ENCODE measurements at places on chromosomes 11 and 22.
A peak's percentile ranks its signal among the peaks of the same experiment; 100 is the strongest.

GRCh38 chr11:125401235-125401634, 94.8 kb downstream of the FEZ1 start:
- DNase-seq: no peak

GRCh38 chr22:36258701-36259614, 6.0 kb downstream of the APOL1 start:
- DNase-seq: peak; percentile 43

DNA sequence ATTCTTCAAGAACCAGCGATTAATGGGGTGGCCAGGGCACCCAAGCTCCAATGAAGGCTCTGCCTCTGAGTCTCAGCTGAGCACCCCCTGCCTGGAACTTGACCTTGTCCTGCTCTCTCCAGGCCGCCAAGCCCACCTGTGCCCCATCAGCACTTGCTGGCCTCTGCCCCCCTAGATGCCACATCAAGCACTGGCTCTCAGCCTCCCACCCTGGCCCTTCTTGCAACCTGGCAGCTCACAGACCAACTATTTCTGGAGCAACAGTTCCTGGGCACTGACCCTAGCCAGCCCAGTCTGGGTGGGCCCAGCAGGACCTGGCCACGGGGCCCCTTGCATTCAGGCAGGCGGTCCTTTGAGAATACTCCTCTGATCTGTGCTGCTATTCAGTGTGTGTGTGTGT, 98.8 kb upstream of the PITPNB start:
- peak; percentile 66 for DNase-seq

DNA sequence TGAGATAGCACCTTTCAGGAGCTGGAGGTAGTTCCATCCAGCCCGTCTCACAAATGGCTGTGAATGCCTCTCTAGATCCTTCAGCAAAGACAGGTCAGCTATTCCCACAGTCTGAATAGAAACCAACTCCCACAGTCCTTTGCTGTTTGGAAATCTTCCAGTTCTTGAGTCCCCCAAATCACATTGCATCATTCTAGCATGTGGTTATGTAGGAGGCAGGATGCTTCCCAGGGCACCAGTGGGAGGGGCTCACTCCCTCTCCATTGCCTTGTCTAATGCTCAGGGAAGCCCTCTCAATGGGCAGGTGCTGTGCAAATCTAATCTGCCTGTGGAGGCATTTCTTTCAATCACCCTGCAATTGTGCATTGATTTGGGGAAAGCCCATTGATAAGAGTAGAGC, 14.6 kb downstream of the NAV2 start:
- peak; percentile 16 for DNase-seq

- no peak for DNase-seq
Observed at GRCh38 chr22:47794851-47795250, 1032.4 kb downstream of the TBC1D22A start.

- no peak for DNase-seq
Observed at GRCh38 chr22:41638124-41638523, 17.0 kb downstream of the XRCC6 start.

DNA sequence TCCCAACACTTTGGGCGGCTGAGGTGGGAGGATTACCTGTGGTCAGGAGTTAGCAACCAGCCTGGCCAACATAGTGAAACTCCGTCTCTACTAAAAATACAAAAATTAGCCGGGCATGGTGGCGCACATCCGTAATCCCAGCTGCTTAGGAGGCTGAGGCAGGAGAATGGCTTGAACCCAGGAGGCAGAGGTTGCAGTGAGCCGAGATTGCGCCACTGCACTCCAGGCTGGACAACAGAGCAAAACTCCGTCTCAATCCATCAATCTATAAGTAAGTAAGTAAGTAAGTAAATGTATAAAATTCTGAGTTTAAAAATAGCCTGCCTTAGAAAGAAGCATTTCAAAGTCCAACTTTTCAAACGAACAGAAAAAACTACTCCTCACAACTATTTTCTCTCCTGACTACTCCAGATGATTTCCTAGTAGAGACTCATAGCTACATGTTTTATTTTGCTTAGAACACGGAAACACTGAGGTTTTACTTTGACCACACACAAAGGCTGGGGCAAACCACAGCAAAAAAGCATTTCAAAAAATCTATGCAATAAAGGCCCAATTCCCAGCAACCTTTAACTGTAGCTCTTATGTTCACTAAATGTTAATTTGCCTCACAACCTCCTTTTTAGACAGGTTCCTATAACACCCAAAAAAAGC, 16.3 kb downstream of the SPTY2D1 start:
- no peak for DNase-seq

DNA sequence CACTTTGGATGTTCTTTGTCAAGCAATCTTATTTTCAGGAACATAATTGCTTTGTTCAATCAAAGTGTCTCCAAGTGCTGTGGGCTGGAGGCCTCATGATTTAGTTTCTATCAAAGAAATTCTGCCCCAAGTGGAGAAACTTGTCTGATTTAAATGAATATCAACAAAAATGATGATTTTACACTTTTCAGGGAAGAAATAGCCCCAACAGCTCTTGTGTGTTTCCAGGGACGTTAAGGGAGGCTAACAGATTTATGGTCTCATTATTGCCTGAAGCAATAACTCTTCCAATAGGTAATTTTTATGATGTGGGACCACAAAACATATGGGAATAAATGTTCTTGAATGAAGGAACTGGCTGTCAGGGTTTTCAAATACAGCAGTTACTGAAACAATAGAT, 699.1 kb downstream of the FAM181B start:
- DNase-seq: peak; percentile 29

DNA sequence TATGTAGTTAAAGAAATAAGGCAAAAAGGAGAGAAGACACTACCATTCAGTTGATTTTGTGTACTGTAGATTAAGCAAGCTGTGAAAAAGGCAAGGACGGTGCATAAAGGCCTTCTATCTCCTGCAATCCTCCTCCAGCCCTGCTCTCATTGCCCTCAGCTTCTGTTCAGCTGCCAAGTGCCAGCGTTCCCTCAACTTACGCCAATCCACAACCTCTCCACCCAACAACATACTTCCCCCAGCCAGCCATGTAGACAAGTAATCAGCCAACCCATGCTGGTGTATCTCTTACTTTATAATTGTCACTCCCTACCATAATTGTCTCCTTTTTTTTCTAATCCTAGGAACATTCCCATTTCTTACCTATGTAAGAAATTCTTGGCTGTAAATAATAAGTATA, 30.1 kb upstream of the ANO5 start:
- DNase-seq: no peak

DNA sequence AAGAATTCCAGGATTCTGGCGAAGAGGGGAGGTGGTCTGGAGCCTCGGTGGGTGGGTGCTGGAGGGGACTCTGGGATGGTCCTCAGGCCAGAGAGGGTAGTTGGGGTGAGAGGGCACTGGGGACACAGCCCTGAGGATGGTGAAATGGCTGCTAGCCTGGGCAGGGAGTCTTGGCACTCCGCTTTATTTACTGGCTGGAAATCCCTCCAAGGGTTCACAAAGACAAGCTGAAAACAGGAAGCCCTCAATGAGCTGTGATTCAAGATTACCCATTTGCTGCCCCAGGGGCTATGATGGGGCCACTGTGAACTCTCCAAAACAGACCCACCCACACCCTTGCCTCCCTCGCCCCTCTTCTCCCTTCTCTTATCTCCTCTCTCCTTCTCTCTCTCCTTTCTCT, 71.9 kb downstream of the FBXO7 start:
- no peak for DNase-seq

DNA sequence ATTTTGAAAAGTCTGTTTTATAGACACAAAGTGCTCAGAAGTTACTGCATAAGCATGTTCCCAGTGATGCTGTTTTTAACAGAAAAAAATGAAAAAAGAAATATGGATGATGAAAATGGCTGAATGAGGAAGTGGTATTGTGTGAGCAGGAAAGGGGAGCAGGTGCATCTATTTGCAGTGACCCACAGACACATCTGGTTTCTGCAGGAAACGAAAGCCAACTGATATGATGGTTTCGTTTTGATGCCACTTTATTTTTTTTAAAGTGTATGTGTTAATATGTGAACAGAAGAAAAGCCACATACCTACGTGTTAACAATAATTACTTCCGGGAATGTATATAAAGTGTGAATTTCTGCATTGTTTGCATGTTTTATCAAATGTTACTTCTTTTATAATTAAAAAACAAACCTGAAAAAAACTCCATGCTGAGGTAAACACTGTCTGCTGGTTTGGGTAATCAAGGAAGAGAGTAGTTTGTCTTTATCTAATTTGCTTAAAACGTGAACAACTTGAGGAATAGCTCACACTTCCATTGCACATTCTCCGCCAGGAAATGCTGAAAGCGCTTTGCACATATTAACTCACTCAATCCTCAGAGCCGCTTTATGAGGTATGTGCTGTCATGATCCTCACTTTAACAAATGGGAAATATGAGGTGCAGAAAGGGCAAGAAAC, 1335.9 kb downstream of the TBC1D22A start:
- DNase-seq: no peak

DNA sequence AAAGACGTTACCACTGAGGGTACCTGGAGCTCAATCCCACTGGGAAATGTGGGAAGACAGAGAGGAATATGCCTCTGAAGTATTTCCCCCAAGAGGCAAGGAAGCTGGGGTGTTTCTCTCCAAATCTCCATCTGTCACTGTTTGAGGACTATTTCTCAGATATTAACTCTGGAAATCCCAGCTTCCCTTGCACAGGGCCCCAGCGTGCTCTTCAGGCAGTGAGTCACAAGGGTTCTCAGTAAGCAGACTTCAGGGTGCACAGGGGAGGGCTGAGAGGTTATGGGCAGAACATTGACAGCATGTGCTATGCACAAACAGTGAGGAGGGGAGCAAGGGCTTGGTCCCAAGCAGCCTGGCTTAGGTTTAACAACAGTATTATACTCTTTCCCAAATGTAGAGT, 60.9 kb upstream of the EED start:
- no peak for DNase-seq

GRCh38 chr22:35894937-35895708, 133.5 kb downstream of the RBFOX2 start:
- DNase-seq: peak; percentile 56

- no peak for DNase-seq
Observed at GRCh38 chr11:19812710-19813109, 100.1 kb downstream of the NAV2 start.

- peak; percentile 70 for DNase-seq
Observed at GRCh38 chr11:31022080-31022479, 347.5 kb downstream of the DCDC1 start.

GRCh38 chr22:44620129-44620840, 81.7 kb upstream of the PRR5 start:
- DNase-seq: peak; percentile 88

- DNase-seq: peak; percentile 10
Observed at GRCh38 chr11:120316880-120317688, 8.0 kb upstream of the TLCD5 start.

DNA sequence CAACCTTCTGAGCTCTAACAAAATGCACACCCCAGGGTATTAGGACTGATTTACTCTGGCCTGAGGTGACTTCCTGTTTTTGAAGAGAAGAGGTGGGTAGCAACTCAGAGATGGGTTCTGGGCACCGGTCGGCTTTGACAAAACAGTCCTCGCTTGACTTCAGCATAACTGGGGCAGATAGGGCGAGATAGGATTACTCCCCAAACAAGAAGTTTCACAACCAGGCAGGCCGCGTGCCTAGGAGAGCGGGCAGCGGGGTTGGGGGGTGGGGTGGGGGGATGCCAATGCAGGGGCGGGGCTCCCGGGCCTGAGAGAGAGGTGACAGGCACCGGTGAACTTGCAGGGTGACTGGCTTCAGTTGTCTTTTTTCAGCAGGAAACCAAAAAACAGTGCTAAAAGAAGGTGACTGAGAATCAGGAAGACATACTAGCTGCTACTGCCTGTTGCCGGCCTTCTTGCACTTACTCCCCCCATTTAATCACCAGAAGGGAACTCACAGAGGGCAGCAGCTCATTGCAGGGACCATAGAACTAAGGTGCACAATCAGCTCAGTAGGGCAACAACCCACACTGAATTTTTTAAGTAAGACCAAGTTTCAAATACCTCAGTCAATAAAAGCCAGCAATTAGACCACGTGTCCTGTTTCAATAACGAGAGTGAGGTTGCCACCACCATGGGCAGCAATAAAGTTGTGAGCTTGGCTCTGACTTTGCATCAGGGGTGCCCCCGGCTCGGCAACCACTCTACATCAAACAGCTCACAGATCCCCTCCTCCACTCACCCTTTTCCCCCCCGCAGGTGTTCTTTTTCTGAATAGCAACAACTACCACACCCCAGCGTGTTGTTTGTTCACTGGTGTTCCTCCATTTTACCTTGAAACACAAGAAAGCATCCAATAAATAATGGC, 37.2 kb upstream of the ETS1 start:
- no peak for DNase-seq

- DNase-seq: no peak
Observed at GRCh38 chr11:125335106-125335505, 161.0 kb downstream of the FEZ1 start.

- DNase-seq: no peak
Observed at GRCh38 chr11:19117760-19118097, 761 bp downstream of the ZDHHC13 start.

GRCh38 chr22:29342577-29343312, 27.2 kb upstream of the RASL10A start:
- DNase-seq: no peak

DNA sequence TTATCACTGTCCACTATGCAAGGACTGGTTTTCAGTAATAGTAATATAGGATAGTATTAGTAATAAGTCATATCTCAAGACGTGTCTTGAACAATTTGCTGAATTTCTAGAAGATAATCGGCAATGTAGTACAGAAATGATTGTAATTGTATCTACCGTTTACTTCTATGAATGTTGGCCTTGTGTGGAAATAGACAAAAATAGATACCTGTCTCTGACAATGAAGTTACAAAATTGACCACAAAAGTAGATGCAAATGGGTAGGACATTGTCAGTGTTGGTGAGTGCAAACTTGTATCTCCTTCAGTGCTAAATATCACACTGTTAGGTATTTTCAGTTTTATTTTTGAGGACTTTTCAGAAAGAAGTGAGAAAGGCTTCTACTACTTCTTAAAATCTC, 43.1 kb downstream of the SVIP start:
- no peak for DNase-seq

DNA sequence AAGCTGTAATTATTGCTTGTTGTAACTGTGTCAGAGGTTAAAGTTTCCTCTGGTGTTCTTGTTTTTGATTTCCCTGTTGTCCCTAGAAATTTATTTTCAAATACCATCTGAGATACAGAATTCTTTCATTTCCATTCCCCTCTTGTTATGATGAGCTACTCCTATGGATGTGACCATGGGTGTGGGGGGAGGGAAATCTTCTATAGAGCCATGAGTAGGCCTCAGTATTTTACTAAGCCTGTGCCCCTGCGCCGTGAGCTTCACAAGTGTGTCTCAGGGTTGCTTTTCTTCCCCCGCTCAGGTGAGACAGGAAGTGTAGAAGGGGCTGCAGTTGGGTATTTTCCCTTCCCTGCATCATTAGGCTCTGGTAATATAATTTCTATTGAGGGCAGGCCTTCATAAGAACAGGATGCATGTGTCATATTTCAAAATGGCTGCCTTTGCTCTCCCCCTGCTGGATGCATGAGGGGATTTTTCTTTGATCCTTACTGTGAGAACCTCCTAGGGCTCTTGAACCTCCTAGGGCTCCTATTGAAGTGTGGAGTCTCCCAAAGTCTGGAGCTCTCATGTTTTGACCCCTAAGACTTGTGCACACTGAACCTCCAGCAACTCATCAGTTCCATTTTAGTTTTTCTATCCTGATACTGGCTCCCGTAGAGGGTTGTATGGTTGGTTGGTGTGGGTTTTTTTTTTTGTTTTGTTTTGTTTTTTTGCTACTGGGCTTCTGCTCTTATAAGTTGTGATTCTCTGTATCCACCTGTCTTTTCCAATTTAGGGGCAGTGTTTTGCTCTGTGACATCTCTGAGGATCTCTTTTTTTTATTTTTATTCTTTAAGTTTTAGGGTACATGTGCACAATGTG, 658.2 kb downstream of the NTM start:
- peak; percentile 86 for DNase-seq

- no peak for DNase-seq
Observed at GRCh38 chr22:43561415-43562178, 149.8 kb downstream of the MPPED1 start.

GRCh38 chr11:34870548-34871196, 45.5 kb downstream of the APIP start:
- no peak for DNase-seq

Measured in NCI-H69 (cell line).